ENCODE measurements at places on chromosomes 16 and 17.

- peak; percentile 79 for DNase-seq
Measured at GRCh38 chr16:31033709-31034492, 543 bp downstream of the STX4 start.

- no peak for DNase-seq
Measured at GRCh38 chr17:80760511-80760911, 215.9 kb downstream of the RPTOR start.

DNA sequence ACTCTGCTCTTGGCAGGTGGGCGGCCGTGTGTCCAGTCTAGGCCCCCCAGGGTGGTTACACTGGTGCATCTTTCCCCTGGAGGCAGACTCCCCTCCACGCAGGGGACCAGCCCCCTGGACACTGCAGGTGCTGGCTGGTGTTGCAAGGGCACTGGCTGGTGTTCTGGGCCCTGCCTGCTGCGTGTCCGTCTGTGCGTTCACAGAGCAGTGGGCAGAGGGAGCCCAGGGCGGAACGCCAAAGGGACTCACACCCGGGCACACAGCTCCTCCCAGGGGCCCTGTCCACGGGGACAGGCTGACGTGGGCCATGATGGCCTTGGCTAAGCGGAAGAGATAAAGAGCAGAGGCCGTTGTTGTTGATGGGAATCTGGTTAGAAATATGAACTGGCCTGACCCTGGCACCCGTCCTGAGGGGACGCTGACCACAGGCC is 27.3 kb downstream of the ACSF3 start:
- no peak for DNase-seq

DNA sequence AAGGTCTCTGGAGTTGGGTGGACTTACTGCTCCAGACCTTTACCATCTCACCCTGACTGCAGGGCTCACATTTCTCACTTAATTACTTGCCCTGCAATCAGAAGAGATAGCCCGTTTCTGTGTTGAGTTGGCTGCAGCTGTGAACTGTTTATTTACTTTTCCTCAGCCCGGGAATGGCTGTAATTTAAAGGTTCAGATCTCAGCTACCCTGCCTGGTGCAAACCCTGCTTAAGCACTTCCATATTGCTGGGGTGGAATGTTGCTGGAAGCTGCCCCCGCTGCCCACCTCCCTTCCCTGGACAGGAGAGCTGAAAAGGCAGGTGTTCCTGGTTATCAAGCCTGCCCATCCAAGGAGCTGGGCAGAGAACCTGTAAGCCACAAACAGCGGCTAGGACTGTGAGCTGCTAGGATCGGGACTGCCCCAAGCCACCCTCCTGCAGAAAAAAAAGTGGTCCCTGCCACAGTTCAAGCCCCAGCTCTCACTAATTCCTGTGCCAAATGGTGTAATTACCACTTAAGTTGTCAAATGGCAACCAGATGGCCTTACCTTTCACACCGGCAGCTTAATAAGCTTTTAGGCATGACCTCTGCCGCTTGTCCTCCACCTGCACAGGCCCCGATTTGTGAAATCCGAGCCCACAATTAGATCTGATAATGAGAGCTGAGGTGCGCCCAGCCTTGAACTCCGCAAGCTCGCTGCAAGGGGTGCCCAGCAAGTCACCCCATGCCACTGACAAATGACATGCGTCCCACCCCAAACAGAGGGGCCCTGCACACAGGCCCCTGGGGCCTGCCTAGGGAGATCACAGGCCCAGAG is 269.8 kb downstream of the C16orf95 start:
- DNase-seq, result no peak

GRCh38 chr17:55845385-55845784 is 94.5 kb downstream of the PCTP start:
- peak; percentile 20 for DNase-seq

DNA sequence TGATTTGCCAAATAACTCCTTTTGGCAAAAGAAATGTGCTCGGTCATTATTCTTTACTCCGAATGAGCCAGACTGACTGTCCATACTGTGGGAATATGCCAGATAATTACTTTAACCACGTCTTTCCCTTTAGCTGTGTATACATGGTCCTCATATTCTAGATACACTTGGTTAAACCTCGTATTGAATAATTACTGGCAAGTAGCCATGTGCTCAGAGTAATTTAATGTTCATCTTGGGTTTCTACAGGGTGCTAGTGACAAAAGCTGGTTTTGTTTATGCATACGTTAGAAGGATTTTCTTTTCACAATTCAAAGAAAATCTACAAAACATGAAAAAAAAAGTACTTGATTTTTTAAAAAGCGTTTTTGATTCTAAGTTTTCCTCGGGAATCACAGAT is 540.3 kb downstream of the KCNJ2 start:
- no peak for DNase-seq

DNA sequence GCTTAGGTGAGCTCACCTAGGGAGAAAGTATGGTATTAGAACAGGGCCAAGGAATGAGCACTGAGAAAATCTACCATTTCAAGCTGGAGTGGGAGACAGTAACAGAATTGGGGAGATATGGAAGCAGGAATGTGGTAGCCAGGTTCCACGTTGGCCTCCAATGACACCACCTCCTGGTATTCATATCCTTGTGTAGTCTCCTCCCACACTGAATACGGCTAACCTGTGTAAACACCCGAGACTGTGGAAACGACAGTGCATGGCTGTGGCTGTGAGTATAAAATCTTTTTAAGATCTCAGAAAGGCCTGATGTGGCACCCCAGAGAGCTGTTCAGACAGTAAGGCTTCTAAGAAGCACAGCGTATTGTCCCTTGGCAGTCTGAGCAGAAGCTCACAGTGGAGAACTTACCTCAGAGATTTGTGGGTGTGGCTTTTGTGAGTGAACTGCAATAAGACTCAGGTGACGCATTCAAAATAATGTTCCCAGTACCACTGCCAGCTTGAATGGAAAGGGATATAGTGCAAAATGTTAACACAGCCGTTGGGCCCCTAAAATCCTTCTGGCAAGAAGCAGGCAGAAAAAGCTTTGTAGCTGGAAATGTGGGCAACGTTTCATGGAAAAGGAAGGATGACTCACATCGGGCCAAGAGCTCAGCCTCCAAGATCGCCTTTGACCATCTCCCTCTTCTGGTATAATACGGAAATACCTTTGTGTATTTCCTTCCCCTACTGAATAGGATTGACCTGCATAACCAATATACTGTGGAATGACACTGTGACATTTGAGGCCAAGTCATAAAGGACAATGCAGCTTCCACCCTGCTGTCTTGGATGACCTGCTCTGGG is 14.4 kb downstream of the SDR42E1 start:
- DNase-seq, result no peak

DNA sequence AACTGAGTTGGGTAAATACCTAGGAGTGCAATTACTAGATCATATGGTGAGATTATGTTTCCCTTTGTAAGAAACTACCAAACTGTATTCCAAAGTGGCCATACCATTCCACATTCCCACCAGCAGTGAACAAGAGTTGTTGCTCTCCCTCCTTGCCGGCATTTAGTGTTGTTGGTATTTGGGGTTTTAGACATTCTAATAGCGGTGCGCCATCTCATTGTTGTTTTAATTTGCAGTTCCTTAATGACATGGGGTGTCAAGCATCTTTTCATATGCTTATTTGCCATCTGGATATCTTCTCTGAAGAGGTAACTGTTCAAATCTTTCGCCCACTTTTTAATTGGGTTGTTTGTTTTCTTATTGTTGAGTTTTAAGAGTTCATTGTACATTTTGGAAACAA is 164.2 kb upstream of the LHX1 start:
- peak; percentile 7 for DNase-seq
